ENCODE measurements at places on chromosomes 7 and 10.

GRCh38 chr7:91892099-91892705 is 11.7 kb upstream of the MTERF1 start:
- DNase-seq, result no peak

DNA sequence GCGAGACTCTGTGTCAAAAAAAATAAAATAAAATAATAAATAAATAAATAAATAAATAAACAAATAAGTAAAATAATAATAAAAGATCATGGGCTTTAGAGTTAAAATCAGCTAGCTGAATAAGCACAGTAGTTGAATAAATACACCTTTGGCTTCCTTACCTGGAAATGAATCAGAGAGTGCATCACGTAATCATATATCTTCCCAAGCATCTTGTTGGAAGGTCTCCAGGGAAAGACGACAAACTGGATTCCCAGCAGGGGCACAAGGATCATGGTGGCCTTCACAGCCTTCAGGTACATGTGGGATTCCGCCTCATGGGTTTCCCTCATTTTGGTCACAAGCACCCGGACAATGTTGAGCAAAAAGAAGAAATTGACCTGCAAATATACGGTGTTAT is 138.7 kb downstream of the CALCR start:
- no peak for DNase-seq

DNA sequence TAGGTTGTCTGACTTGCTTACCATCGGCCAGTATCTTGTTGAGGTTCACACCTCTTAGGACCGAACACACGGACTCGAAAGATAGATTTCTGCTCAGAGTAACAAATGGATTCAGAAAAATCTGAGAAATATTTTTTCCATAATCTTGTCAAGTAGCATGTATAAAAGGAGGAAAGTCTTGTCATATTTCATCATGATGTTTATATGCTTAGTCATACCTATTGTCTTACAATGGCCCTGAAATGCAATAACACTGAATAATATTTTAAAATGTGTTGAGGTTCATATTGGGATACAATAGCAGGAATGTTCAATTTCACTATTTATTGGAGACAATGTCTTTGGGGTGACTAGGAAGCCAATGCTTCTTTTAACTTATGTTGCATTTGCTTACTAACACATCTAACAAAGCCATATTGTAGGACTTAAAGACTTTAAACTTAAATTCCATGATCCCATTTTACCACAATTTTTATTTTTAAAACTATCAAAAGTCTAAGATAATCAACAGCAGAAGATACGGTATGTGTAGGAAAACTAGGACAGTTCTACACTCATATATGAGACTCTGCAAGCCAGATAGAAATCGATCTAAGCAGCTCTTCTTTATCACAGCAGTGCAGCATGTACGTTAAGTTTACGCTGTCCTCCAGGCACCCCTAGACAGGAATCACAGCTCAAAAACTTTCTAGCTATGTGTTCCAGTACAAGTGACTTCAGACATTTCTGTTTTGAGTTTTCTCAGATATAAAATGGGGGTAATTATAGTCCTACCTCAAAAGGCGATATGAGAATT is 135.7 kb upstream of the CAV2 start:
- DNase-seq, result no peak

DNA sequence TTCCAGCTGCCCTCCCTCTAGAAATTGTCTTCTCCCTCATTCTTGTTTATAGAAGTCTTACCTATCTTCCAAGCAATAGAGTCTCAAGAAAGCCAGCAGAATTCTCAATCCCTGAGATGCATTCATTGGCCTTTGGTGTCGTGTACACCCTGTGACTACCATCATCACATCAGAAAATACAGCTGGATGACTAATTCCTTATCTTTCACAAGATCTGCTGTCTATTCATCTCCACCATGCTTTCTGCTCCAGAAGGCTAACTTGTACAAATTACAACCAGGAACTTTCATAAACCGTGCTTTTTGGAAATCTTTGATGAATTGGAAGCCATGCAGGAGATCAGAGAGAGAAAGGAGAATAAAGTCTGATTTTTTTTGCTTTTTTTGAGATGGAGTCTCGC is 1062.9 kb upstream of the GHITM start:
- DNase-seq, result no peak

GRCh38 chr10:49605216-49605938 is 4.7 kb upstream of the SLC18A3 start:
- DNase-seq, result no peak

Data from activated T-cell treated with anti-CD3 and anti-CD28 coated beads for 48 hours (primary cell).